ENCODE measurements at places on chromosomes 2 and 18. TPM values are rescaled to one million over a fixed set of nuclear protein-coding genes. Genes with fewer than 3 reads are reported as not detected.

- DNase-seq, result no peak
Observed at GRCh38 chr2:119352357-119352756, 14.3 kb downstream of the C2orf76 start.

DNA sequence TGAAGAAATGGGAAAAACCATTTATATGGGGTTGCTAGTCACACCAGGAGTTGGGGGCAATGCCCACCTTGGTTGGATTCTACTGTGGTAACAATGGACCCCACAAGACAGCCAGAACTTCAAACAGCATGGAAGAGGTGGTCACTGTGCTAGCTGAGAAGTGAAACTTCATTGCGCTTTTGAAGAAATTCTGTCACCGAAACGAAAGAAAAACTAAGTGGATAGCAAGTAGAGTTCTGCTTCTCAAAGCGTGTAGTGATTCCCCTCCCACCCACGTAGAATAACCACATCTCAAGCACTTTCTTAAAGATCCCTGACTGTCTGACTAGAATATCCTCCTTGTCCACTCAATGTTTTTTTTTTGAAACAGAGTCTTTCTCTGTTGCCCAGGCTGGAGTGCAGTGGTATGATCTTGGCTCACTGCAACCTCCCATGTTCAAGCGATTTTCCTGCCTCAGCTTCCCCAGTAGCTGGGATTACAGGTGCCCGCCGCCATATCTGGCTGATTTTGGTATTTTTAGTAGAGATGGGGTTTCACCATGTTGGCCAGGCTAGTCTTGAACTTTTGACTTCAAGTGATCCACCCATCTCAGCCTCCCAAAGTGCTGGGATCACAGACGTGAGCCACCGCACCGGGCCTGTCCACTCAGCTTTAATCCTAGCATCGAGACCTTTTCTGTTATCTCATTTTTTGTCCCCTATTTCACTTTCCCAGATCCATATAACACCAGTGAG lies 30.1 kb upstream of the CCL20 start:
- no peak for DNase-seq

GRCh38 chr2:4258563-4258962 lies 555.2 kb downstream of the DCDC2C start:
- peak; percentile 31 for DNase-seq

The BOLL gene
- total RNA-seq, result not detected

The ERMN gene
- total RNA-seq, result not detected

The DHRS9 gene
- not detected for total RNA-seq

All from A172 (cell line).